ENCODE measurements at places on chromosomes 5 and 9.

GRCh38 chr9:129810788-129811187 is 7.8 kb downstream of the TOR1B start:
- no peak for DNase-seq

DNA sequence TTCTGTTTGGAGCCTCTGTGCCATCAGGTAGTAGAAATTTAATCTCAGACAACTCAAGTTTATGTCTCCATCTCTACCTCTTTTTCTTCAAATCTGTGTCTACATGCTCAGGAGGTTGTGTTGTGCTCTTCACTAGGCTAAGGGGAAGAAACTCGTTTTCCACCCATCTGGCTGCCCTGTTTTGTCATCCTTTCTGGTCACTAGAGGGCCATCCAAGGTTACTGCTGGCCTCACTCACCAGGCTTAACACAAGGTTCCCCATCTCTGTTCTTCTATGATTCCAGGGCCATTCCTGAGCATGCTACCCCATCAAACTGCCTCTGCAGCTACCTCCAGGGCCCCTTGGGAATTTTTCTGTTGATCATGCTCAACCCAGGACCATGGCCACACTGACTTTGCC is 213.3 kb upstream of the FBXL7 start:
- DNase-seq = peak; percentile 15

DNA sequence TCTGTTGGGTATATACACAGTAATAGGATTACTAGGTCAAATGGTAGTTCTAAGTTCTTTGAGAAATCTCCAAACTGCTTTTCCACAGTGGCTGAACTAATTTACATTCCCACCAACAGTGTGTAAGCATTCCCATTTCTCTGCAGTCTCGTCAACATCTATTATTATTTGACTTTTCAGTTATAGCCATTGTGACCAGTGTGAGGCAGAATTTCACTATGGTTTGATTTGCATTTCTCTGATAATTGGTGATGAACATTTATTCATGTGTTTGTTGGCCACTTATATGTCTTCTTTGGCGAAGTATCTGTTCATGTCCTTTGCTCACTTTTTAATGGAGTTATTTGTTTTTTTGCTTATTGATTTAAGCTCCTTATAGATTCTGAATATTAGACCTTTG is 596.2 kb upstream of the DAB2 start:
- no peak for DNase-seq

- DNase-seq = no peak
Measured at GRCh38 chr5:87432460-87432859, 19.7 kb upstream of the CCNH start.

DNA sequence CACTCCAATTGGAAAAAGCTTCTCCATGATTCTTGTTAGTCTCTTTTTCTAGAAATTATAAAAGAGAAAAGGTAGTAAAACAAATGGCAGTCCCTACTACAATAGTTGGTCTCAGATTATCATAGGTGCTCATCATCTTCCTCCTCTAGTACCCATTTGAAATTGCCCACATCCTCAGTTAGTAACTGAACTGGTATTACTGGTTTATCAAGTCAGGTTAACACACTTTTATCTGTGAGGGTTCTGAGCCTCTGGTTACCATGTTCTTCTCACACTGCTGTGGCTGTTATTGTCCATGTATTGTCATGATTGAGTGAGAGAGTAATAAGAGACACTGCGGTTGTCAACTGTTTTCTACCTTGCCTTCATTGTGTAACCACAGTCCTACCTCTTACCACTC is 901.7 kb downstream of the TLE1 start:
- DNase-seq = no peak

- DNase-seq = no peak
Measured at GRCh38 chr5:59291941-59292340, 601.6 kb downstream of the PDE4D start.

GRCh38 chr5:179261301-179262125 is 83.7 kb downstream of the ADAMTS2 start:
- DNase-seq = no peak

DNA sequence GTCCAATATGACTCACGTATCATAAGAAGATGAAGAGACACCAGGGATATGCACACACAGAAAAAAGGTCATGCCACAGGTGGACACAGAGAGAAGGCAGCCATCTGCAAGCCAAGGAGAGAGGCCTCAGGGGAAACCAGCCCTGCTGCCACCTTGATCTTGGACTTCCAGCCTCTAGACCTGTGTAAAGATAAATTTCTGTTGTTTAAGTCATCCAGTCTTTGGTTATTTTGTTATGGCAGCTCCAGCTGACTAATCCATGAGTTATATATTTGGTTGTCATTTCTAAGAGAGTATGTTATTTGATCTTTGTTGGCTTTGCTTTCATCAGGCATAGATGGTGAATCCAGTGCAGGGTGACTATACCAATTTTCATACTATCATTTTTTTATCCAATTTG is 130.2 kb upstream of the DAP start:
- no peak for DNase-seq

DNA sequence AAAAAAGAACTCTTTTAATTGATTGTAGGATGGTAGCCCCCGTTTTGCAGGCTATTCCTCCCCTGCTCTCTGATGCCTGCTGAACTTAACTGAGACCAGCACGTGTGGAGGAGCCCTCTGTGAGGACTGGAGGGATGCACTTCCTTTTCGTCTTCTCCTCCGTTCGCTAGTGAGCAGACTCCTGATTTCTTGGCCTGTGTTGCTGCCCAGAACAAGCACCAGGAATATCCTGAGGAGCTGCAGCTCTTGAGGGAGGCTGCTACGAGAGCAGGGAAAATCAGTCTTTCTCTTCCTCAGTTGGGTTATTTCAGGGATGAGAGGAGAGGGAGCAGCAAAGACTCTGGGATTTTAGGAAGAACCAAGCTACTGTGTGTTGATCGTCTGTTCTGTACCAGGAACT is 74.7 kb downstream of the ARHGAP26 start:
- DNase-seq = no peak

- no peak for DNase-seq
Measured at GRCh38 chr9:9033022-9033421, 1233.4 kb upstream of the DMAC1 start.

DNA sequence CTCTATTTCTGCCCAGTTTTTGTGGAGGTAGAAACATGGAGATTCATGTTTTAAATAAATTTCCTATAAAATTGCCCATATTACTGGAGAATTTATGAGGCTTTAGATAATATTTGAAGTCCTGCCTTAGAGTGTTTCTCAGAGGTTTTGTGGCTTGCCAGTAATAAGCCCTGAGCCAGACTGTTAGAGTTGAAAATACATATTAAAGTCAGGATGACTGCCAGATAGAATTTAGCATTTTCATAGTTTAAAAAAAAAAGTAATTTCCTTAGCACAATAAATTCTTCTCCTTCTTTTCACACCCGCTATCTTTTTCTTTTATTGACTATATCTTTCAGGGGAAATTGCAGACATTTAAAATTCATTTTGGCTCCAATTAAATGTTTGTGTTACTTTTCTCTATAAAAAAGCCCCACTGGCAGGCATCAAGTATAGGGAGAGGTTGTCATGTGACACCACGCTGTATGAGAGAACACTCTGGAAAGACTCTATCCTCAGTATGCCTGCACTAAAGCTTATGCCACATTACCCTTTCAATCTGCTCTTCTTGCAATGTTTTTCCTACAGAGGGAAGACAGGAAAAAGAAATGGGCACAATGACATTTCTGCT is 135.2 kb downstream of the MPDZ start:
- DNase-seq = no peak

DNA sequence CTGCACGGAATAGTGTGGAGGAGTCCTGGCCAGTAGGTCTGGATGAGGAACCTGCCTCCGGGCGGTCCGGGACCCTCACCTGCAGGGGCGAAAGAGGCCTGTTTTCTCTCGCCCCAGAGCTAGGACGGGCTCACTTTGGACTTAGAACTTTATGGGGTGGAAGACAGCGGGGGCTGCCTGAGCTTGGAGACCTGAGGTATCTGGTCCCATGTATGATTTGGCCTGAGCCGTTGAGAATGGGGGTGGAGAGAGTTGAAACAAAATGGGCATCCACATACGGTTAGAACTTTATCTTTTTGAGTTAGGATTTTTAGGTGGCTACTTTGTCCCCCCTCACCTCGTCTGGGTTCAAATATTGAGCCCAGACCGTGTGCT is 681 bp upstream of the ETF1 start:
- DNase-seq = peak; percentile 88

GRCh38 chr5:73373814-73374510 is 74.6 kb downstream of the FOXD1 start:
- peak; percentile 40 for DNase-seq

DNA sequence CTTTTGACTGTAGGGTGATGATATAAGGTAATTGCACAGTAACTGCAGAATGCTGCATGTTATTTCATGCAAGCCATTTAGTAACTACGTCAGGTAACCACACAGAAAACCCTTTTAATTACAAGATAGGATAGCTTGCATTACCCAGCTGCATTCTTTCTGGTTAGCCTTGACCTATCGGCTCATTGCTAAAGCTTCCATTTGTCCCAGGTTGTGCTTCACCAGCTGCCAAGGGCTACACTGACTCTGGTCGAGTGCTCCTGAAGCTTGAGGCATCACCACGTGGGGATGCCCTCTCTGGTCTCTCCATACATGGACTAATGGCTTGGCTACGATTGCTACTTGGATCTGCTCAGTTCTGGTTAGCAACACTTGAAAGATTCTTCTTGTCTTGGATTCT is 81.1 kb upstream of the SLC12A2 start:
- DNase-seq = no peak

GRCh38 chr9:81108391-81108790 is 581.0 kb downstream of the TLE1 start:
- no peak for DNase-seq

GRCh38 chr9:137820161-137820855 is 57.3 kb upstream of the CACNA1B start:
- no peak for DNase-seq

GRCh38 chr5:163941079-163941478 is 435.7 kb downstream of the MAT2B start:
- no peak for DNase-seq

DNA sequence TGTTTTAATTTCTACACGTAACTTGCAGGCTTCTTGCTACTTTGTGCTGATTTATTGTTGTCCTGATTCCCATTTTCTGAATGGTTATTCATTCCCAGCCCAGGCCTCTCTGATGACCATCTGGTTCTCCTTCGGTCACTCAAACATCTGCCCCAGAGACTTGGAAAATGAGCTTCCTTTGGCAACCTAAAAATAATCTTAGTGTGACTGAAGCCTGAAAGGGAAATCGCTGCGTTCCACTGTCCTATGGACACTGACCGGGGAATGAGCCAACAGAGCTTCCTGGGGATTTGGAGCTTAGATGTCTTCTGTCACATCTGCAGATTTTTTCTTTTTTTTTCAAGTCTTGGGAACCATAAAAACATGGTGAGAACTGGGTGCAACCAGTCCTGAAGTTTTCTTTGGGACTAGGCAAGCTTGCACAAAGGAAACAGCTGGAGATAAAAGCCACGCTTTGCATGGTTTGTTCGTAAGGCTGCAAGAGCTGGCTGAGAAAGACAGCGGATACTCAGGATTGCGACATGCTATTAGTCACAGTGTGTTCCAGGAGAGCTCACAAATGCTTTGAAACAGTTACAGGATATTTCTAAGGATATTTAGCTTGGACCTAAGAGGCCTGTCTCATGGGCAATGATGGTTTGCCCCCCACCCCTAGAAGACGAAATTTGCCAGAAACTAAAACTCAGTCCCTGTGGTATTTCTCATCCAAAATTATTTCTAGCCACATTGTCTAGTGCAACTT is 146.2 kb downstream of the GOLPH3 start:
- DNase-seq = peak; percentile 97

DNA sequence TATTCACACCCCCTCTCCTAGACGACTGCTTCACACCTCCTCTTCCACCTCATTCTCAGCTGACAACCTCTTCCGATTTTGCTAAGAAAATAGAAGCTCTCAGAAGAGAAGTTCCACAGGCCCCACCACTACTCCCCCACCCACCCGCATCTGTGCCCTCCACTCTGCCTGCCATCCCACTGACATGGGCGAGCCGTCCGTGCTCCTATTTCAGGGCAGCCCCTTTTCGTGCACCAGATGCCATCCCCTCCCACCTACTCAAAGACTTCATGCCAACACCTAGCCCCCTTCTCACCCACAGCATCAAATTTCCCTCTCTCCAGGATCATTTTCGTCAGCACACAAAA is 34.6 kb upstream of the JADE2 start:
- DNase-seq = no peak

GRCh38 chr5:60961685-60962084 is 16.7 kb downstream of the NDUFAF2 start:
- peak; percentile 64 for DNase-seq

GRCh38 chr9:122106576-122106975 is 13.5 kb upstream of the TTLL11 start:
- no peak for DNase-seq

DNA sequence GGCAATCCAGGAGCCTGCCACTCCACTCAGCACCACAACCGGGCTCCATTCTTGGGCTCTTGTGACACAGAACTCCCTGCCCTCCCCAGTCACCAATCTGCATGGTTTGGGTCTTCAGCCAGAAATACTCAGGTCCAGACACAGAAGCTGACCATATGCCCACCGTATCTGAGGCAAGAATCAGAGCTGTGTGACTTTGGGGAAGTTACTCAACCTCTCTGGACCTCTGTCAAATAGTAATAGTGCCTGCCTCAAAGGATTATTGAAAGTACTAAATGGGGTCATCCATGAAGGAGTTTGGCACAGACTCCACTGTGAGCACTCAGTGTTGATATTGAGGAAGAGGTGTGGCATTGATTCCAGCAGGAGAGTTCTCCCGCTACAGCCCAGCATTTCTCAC is 67.5 kb downstream of the PCDH1 start:
- no peak for DNase-seq

DNA sequence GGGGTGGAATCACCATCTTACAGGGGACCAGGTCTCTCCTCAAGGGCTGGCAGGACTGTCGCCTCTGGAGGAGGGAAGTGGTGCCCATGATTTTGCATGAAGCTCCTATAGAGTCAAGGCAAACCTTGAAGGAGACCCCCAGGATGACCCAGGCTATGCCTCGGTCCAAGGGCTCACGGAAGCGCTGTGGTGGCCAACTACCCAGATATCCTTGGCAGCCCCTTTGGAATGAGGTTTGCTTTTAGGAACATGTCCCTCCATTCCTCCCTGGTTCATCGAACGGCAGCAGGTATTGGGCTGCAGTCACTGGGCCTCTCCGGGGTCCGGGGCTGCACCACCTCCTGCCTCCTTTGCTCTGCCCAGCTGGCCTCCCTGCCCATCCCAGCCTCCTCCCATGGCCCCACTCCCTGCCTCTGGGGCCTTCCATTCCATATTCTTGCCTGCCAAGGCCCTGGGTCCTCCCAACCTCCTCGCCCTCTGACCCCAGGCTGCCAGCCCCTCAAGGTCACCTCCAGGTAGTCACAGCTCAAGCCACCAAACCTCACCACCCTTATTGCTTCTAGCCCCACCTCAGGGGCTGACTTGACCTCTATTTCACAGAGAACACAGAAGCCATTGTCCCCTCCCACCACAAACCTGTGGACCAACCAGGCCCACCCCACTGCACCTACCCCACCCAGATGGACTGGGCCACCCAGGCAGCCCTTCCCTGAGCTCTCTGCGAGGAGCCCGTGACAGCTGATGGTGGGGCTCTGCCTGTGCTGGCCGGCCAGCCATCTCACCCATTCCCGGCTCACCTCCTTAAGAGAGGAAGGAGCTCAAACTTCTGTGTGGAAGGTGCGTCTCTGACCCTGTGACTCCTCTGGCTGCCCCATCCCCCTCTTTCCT is 3.6 kb upstream of the IL3 start:
- DNase-seq = no peak

Data from adipocyte (in vitro differentiated cells).